Fibroblast of skin of left quadriceps (primary cell): ENCODE measurements at places on chromosomes 4 and X.

- DNase-seq = no peak
These were observed 1253.7 kb downstream of the TECRL start for GRCh38 chr4:63155561-63155960.

DNA sequence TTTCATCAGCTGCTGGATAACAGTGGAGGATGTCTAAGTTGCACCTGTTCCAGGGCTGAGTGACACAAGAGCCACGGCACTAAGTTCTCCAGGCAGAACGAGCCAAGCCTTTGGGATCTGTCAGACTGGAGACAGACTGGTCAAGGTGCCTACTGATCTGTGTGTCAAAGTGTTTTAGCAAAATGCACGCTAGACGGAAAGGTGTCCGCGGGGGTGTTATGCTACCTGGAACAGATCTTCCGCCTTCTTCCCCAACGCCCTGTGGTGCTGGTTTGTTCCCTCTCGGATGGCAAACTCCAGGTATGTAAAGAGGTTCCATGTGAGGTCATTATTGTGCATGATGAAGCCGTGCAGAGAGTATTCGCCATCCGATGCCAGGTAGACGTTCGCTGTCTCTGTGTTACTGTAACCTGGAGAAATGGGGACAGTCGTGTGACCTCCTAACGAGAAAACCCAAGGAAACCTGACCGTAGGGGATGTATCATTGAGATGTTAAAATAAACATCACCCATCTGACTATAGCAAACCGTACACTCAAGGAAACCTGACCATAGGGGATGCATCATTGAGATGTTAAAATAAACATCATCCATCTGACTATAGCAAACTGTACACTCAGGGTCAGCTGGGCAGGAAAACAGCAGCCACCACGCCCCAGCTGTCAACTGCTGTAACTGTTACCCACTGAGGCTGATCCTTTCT is 29.7 kb upstream of the SLC25A6 start:
- no peak for DNase-seq

DNA sequence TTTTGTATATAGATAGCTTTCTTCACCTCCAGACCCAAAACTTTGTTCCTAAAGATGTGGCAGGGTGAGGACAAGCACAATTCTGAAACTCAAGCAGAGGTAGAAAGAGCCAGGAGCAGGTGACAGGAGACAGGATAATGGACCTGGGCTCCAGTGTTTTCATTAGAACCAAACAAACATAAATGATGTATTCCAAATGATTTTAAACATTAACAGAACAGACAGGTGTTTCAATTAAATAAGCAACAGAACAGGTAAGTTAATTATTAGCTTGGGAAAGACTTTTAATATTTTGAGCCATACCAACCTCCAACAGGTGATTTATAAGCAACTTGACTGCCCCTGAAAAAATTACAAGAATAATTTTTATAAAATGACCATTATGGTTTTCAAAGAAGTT is 459.4 kb upstream of the LCORL start:
- DNase-seq = no peak

DNA sequence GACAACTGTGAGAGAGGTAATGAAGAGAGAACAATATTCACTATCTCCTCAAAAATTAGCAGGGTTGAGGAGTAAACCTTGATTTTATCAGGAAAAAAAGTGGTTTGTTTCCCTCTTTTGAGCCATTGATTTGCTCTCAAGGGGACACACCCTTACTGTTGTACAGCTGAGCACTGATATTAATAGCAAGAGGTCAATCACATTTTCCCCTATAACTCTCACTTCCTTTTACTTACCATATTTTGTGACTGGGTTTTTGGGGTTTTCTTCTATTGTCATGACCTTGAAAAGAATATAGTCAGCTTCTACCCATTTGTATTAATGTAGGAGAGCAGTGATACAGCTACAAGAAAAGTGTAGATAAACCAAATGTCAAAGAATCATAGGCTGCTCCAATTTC is 70.2 kb upstream of the LONRF3 start:
- DNase-seq = no peak

- DNase-seq = no peak
These were observed 24.6 kb downstream of the VSIG4 start for GRCh38 chrX:66015152-66015831.

DNA sequence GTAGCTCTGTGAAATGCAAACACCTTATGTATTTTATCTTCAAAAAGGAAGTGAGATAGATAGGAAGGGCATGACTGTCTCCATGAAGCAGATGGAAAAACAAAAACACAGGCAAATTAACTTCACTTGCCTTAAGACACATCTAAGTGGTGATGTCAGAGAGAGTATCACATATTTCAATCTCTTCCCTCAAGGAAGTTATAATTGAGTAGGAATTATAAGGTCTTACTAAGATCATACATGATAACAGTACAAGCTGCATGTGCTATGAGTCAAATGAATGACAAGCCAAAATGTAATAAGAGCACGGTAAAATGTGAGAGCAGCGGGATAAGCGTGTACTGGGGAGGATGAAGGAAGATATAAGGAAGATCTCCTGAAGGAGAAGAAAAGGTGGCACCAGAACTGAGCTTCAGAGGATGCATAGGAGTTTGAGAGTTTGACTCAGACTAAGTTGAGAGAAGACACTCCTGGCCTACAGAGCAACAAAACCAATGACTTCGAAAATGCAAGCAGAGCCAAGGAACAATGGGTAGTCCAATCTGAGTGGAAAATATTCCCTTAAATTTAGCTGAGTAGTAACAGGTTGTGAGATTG is 43.3 kb upstream of the GALNT7 start:
- DNase-seq = no peak

- no peak for DNase-seq
These were observed 917.7 kb upstream of the INTU start for GRCh38 chr4:126715067-126715466.

DNA sequence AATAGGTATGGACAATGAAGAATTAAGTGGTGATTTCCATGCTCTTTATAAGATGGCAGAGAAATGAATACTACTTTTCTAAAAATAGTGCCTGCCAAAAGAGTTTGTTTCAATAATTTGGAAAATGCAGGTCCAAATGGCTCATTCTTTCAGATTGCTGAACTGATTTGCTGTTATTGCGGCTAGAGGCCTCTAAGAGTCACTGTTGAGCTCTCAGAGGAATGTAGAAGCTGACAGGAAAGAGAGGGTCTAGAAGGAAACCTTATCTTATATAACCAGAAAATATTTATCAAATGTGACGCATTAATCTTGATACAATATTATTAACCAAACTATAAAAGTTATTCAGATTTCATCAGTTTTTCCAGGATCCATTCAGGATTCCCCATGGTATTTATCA is 65.7 kb upstream of the PAGE1 start:
- DNase-seq = no peak

DNA sequence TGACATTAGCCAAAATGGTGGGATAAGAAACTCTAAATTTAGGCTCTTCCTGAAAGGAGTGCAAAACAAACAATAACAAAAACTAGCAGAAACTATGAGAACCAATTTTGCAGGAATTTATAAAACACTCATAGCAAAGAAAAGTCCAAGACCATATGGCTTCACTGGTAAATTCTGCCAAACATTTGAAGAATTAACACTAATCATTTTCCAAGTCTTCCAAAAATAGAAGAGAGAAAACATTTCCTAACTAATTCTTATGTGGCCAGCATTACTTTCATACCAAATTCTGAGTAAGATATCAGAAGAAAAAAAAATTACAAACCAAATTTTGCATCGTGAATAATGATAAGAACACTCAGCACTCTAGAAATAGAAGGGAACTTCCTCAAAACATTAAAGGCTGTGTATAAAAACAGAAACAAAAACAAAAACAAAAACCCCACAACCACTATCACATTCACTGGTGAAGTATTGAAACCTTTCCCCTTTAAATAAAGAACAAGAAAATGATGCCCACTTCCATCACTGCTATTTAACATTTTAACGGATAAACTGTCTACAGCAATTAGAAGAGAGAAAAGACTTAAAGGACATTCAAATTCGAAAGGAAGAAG is 524.3 kb upstream of the GALNTL6 start:
- DNase-seq = no peak

GRCh38 chr4:40311811-40312346 is 23.3 kb upstream of the CHRNA9 start:
- DNase-seq = no peak

DNA sequence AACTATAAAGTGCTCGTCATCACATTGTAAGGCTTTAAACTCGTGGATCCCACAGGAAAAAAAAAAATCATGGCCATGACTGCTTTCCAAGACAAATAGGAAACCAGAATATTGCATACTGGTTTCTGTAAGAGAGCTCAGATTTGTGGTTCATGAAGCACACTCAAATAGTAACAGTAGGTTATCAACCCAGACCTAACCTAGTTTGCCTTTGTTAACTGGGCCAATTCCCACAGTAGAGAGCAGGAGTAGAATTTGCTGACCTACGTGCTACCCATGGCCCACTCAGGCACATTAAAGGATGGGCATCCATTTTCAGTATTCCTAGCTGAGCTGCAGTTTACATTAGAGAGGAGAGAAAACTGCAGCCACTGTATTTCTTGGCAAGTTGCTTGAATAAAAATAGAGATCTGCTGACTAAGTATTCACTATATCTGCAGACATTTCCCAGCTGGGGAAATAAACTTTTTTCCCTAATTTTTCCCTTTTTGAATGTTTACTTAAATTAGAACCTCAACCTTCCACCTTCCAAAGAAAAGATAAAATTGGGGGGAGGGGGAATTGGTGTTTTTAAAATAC is 218.5 kb downstream of the SPANXN3 start:
- no peak for DNase-seq

DNA sequence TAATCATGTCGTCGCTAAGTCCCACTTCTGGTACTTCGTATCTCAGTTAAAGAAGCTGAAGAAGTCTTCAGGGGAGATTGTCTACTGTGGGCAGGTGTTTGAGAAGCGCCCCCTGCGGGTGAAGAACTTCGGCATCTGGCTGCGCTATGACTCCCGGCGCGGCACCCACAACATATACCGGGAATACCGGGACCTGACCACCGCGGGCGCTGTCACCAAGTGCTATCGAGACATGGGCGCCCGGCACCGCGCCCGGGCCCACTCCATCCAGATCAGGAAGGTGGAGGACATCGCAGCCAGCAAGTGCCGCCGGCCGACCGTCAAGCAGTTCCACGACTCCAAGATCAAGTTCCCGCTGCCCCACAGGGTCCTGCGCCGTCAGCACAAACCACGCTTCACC is 11.3 kb downstream of the PNCK start:
- no peak for DNase-seq

GRCh38 chr4:108263057-108263456 is 94.3 kb upstream of the LEF1 start:
- no peak for DNase-seq

DNA sequence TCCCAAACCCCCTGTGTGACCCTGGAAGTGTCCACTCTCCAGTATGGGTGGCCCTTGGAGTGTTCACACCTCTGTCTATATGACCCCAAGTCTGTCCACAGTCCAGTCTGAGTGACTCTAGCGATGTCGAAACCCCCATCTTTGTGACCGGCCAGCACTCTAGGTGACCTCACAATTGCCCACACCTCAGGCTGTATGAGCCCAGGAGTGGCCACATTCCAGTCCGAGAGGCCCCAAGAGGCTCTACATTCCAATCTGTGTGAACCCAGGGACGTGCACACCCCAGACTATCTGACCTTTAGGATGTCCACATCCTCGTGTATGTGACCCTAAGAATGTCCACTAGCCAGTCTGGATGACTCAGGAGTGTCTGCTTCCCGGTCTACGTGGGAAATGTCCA is 7.3 kb upstream of the GLOD5 start:
- DNase-seq = no peak

DNA sequence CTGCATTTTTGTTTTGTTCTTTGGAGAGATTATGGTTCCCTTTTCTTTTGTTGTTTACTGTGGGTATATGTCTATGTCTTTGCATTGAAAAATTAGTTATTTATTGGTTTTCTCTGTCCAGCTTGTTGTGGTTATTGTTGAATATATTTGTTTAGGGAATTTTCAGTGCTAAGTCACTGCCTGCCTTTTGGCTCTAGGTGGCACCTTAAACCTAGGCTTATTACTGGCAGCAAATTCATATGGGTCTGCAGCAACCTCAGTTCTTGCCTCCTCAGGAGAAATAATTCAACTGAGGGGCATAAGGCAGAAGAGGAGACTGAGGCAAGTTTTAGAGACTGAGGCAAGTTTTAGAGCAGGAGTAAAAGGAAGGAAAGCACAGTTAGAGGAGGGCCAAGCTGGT is 1157.3 kb upstream of the AGA start:
- DNase-seq = no peak

DNA sequence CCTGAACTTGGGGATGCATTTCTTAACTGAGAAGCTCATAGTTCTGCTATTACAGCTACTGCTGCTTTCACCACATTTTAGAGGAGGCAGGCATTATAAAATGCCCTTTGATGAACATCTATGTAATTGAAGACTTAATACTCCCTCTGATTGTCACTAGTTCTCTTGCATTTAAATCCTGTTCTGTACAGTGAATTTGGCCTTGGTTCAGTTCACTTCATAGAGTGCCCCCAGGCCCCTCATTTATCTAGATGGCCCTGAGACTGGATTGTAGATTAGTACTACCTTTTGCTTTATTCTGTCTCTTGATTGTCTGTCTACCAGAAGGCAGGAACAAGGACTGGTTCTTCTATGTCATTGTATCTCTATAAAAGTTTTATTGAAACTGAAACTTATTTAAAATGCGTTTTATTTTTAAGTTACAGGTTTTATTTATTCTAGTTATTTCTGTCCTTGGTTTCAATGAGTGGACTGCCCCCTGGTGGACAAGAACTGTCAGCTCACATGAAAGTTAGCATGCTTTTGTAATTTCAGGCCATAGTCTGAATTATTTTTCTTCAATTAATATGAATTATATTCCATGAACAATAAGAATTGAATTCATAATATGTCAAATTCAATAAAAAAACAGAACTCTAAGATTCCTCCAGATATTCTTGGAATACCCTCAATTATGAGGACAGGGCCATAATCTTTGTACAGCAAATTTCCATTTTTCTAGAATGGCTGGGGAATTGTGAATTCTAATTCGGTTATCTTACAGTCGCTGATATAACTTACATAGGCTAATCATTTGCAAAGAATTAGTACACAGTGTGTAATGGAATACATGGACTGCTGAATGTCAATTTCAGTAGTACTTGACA is 47.2 kb upstream of the TMEM33 start:
- peak; percentile 13 for DNase-seq

DNA sequence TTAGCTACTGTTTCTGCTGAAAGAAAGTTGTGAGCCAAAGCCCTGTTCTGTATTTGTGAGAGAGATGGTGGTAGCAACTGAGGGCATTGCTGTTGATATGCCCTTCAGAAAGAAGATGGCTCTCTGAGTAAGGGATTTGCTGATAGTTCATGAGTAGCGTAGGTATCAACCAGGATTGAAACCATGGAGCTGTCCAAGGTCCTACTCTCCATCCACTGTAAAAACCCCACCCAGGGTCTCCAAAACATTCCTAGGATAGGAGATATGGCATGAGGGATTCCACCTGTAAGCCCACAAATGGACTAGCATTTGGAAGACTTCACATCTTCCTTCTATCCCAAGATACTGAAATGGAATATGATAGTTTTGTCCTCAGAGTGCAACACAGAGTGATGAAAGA is 277.1 kb upstream of the PRKX start:
- no peak for DNase-seq

DNA sequence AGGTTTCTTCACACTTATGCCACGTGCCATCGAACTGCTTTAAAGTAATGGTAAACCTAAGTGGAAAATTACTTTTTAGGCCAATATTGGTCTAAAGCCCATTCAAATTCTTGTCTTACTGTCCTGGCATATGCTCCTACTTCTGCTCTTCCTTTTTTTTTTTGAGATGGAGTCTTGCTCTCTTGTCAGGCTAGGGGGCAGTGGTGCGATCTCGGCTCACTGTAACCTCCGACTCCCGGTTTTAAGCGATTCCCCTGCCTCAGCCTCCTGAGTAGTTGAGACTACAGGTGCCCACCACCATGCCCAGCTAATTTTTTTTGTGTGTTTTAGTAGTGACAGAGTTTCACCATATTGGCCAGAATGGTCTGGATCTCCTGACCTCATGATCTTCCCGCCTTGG is 129.0 kb upstream of the TECRL start:
- no peak for DNase-seq
